ENCODE measurements at places on chromosomes 5 and 9.

- DNase-seq = no peak
Measured at GRCh38 chr9:132234535-132234934, 72.7 kb downstream of the NTNG2 start.

GRCh38 chr5:9297134-9297533, 248.7 kb downstream of the SEMA5A start:
- DNase-seq = no peak

DNA sequence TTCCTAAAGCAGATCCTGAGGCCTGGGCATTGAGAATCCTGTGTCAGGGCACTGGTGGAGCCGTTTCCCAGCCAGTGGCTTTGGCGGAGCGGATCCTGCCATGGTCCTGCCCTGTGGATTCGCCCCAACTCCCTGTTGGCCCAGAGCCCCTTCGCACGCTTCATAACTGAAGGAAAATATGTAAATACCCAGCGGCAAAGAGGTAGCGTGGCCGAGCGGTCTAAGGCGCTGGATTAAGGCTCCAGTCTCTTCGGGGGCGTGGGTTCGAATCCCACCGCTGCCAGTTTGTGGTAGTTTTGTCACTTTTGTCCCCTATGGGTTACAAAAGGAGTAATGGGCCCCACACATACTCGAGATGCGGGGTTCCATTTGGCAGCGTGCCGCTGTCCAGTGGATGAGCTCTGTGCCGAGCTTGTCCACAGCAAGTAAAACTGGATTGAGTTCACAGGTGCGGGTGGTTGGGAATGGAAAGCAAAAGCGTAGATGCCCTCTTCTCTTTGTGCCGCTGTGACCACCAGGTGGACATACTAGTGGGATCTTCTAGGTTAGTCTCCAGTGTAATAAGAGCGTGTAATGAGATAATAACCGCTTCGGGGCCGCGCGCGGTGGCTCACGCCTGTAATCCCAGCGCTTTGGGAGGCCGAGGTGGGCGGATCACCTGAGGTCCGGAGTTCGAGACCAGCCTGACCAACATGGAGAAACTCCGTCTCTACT, 17.3 kb downstream of the TRIM7 start:
- no peak for DNase-seq

DNA sequence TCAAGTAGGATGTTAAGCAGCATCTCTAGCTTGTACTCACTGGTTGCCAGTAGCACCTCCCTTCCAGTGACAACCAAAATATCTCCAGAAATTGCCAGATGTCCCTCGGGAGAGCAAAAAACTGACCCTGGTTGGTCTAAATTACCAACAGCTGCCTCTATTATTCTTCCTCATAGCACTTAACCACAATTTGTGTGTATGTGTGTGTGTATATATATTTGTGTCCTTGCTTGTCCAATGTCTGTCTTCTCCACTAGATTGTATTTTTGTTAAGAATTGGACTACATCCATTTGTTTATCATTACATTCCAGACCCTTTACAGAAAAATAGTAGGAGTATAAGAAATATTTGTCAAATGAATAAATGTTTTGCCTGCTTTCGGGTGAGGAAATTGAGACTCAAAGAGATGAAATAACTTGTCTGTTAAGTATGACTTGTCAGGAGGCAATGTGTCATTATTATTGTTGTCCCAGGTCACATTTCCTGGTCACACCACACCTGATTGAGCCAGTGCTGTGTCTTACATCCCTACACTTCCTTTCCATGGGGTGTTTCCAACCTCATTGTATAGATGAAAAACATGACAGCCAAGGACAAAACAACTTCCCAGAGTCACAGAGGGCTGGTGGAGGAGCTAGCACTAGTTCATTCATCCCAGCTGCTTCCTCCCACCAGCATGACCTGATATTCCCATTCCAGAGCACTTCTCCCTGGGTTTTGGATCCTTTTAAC, 11.4 kb upstream of the GRPEL2 start:
- no peak for DNase-seq

GRCh38 chr9:93580654-93581380, 4.4 kb downstream of the PHF2 start:
- no peak for DNase-seq

- DNase-seq = peak; percentile 12
Measured at GRCh38 chr9:131096269-131097125, at the start of gene AIF1L. TSS of gene AIF1L (plus strand) at chr9:131096531. CDS start at chr9:131096630, 99 bp downstream.

GRCh38 chr5:26282190-26282589, 756.2 kb downstream of the CDH9 start:
- no peak for DNase-seq

DNA sequence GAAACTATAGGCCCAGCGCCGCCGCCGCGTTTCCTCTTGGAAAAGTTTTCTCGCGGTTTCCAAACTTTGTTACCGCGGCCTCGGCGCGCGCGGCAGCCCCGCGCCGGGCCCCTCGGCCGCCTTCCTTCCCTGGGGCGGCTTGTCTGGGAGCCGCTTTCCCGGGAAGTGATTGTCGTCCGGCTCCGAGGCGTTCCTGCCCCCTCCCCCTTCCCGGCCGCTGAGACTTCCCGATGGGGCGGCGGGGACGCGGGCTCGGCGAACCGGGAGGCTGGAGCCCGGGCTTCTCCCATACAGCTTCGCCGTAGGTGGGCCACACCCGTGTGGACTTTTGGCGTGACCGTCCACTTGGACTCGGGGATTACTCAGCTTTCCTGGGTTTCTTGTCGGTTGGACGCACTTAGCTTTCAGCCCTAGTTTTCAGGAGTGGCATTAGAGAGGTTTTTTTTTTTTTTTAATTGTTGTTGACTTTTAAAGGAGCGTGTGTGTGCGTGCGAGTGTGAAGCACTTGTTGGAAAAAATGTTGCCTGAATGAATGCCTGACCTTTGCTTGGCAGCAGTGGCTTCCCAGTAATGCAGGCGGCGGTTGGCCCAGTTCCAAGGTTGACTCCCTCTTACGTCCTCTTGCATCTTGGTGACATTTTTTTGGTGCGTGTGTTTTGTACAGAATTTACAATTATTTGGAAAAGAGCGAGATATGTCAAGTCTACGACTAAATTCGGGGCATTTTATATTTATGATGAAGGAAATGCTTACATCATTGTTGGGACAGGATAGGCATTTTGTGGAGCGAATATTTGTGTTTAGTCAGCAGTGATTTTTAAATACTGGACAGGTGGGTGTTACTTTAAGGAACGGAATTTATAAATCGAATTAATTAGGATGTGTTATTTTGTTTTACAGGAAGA, 821 bp downstream of the CTNNA1 start:
- DNase-seq = peak; percentile 18

DNA sequence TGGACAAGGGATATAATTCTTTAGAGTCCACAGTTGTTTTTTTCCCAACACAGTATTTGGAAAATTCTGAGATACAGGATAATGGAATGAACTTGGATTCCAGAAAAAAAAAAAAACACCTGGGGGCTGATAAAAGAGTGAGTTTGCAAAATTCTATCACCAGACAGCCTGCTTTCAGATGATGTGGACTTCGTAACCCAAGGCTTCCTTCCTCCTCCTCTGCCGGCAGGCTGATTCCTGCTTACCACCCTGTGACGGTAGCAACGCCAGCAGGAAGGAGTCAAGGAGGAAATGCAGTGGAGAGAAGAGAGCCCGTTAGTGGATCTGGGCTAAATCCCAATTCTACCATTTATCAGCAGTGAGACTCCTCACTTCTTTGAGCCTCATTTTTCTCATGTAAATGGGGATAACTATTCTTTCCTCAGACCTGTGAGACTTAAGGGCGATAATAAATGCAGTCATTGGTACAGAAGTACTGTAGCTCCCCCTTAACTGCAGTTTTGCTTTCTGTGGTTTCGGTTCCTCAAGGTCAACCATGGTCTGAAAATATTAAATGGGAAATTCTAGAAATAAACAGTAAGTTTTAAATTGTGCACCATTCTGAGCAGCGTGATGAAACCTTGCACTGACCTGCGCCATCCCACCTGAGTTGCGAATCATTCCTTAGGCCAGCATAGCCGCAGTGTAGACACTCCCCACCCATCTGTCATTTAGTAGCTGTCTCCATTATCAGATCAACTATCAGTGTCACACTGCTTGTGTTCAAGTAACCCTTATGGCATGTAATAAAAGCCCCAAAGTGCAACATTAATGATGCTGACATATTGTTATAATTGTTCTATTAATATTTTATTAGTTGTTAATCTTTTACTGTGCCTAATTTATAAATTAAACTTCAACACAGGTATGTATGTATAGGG, 71.4 kb downstream of the DCP2 start:
- no peak for DNase-seq

- no peak for DNase-seq
Measured at GRCh38 chr9:70549926-70550325, 135.5 kb upstream of the KLF9 start.

GRCh38 chr5:139605887-139606286, 42.3 kb upstream of the CXXC5 start:
- DNase-seq = no peak

DNA sequence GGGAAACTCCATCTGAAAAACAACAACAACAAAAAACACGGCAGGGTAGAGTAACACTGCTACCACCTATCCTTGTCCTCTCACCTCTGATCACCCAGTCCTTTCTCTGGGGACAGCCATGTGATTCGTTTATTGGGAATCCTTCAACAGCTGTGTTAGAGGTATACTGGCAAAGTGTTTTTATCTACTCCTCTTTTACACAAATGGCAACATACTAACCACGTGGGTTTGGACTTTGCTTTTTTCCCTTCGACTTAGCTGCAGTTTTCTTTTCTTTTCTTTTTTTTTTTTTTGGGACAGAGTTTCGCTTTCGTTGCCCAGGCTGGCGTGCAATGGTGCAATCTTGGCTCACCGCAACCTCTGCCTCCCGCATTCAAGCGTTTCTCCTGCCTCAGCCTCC, 11.2 kb upstream of the SET start:
- no peak for DNase-seq

Data from stimulated activated CD8-positive, alpha-beta memory T cell treated with anti-CD3 and anti-CD28 coated beads, Interleukin-4, amount 100 ng/mL, for 4 hours (primary cell).